ENCODE measurements at places on chromosomes 16 and 17.

DNA sequence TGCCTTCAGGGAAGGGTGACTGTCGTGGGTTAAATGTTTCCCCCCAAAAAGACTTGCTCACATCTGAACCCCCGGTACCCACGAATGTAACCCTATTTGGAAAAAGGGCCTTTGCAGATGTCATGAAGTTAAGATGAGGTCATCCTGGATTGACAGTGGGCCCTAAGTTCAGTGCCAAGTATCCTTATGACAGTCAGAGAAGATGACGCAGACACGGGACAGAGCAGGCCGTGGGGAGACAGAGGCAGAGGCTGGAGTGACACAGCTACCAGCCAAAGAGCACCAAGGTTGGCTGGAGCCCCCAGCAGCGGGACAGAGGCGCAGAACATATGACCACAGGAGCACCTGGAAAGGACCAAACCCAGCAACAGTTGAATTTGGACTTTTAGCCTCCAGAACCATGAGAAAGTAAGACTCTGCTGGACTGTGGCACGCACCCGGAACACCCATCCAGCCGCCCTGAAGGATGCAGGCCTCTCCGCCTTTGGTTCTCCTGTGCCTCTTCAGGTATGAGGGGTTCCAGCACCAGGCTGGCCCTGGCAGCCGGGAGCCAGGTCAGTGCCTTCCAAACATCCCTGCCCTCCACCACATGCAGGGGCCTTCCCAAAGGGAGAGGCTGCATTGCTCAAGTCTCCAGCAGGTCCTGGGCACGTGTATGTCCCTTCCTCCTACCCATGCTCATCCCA, 104.0 kb downstream of the FOXL1 start:
- DNase-seq: no peak

DNA sequence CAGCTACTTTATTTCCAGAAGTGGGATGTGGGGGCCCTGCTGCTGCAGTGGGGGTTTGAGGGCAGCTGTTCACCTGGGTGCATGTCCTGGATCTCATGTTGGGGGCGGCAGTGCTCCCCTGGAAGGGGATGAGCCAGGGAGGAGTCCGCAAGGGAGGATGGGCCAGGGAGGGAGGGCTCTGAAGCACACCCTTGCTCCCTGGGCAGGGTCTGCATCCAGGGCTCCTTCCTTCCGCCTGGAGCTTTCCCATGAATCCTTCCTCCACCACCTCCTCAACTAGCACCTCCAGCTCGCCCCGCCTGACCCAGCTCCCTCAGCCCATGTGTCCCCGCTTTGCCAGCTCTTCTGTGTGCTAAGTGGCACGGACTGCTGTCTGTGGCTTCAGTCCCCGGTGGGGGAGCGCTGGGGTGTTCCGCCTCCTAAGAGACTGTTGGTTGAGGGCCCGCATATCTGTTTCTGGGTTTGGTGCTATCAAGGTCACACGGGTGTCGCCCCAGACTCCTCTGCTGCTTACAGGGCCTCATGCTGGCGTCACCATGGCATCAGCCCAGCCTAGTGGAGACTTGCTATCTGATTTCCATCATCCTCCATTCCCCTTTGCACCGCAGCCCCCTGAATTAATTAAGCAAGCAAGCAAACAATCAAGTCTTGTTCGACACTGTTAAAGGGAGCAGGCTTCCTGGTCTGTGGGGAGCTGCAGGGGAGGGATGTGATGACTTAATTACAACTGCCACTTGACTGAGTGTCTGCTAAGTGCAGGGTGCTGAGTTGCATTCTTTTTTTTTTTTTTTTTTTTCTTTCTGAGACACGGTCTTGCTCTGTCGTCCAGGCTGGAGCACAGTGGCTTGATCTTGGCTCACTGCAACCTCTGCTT, 71.8 kb downstream of the PRKCA start:
- DNase-seq: peak; percentile 19

DNA sequence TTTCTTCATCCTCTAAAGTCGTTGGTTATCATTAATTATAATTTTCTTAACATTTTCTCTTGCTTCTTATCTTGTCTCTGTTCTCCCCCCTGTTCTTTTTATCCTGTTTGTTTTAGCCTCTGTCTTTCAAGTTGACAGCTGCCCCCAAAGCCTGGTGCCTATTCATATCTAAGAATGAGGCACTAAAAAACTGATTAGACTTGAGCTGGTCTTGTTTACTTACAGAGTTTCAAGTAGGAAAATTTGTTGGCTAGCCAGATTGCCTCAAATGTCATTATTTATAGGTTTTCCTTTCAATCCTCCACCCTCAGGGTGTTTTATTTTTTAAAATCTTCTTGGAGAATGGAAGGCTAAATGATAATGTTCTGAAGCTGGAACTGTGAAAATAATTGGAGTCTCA, 236.0 kb downstream of the UTP18 start:
- DNase-seq: no peak

DNA sequence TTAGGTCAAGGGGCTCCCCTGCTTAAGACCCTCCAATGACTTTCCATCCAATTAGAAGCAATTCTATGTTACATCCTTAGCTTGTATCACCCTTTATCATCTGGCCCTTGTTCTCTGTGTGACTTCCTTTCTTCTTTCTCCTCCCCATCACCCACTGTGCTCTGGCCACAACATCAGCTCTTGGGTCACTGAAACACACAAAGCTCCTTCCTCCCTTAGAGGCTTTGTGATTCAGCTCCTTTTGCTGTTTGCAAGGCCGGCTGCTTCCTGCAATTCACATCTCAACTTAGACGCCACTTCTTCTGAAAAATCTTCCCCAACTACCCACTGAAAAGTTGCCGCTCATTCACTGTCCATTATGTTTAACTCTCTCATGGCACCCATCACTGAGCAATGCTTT, 130.9 kb upstream of the CACNG3 start:
- no peak for DNase-seq

- no peak for DNase-seq
Measured at GRCh38 chr16:82649766-82650165, 23.0 kb downstream of the CDH13 start.

DNA sequence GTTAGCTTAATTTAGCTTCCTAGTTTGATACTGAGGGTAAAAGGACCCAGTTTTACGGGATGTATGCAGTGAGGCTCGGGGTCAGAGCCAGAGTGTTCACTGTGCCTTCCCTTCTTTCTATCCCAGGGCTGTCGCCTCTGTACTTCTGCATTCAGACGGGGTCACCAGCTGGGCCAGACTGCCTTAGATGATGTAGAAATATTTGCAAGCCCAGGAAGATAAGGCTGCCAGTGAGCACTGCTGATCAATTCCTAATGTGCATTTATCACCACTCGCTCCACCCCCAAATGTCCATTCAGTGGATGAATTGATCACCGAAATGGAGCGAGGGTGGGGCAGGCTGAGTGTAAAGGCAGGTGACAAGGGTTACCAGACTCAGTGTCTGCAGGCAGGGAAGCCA, 9.1 kb downstream of the SHISA6 start:
- no peak for DNase-seq

GRCh38 chr17:75228847-75229246, 23.4 kb downstream of the NUP85 start:
- DNase-seq: no peak

- DNase-seq: no peak
Measured at GRCh38 chr17:82602986-82603710, 45.1 kb downstream of the WDR45B start.

GRCh38 chr17:50079334-50080095, 15.6 kb upstream of the PDK2 start:
- DNase-seq: peak; percentile 10

DNA sequence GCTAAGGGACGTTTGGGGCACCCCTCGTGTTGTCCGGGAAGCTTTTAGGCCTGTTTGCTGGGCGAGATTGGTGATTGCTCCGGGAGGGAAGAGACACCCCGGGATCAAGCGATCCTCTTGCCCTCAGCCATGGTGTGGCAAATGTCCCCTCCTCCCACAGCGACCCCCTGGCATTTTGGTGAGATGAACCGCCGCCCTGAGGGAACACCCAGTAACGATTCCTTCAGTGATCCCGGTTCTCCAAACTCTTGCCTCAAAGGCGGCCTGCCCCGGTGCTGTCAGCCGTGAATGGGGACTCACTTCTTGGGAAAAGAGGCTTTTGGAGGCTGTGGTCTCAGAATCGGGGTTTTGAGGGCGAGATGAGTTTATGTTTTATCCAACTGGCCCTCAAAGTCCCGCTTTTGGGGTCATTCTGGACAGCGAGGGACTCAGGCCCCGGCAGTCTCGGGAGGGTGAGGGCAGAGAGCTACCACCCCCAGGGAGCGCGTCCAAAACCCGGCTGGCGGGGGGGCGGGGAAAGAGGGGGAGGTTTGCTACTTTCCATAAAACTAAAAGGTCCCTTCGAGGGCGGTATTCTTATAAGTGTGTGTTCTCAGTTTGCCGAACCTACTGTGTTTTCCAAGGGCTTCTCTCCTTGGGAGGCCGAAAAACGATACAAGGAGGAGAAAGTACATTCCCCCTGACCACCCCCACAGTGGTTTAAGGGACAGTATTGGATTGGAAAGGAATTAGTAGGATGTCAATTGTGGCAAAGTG, 232.7 kb downstream of the MRTFB start:
- no peak for DNase-seq

DNA sequence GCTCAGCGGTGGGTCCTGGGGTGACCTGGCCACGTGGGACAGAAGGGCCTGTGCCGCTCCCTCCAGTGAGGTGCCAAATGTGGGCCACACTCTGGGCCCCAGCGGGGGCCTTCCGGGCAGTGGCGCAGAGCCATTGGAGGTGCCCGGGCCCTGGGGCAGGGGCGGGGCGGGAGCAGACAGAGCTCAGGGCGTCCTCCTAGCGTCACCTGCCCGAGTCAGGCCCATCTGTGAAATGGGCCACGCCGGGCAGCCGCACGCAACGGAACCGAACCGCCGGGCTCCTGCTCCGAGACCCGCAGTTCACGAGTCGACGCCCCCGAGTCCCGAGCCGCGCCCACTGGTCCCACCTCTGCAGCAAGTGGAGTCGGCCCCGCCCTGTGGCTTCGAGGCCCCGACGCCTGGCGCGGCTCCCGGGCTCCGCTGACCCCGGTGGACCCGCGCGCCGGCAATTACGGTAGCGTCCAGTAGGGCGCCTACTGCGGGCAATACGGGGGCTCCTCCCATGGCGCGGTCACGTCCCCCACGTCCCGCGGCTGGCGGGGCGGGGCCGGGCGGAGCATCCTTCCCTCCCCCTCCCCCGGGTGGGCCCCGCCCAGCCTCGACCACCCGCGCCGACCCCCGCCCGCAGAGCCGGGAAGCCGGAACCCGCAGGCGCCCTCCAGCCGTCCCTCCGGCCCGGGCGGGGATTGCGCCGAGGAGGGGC, 1.9 kb downstream of the SLC16A3 start:
- DNase-seq: peak; percentile 42

DNA sequence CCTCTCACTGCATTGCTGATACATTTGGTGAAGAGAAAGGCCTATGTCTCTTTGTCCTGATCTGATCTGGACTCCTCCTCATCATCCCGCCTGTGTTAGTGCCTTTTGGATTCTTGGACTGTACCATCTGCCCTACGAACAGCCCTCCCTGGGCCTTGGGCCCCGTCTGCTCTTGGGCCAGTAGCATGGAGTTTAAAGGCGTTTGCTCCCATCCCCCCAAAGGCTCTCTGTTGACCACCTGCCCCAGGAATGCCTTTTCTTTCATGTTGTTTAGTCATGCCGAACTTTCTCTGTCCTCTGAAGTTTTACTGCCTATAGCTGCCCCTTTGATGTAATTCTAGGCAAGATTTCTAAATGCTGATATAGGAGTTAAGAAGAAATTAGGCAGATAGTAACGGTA, 30.9 kb upstream of the MEAK7 start:
- no peak for DNase-seq

- DNase-seq: no peak
Measured at GRCh38 chr16:19780321-19780720, 62.2 kb downstream of the IQCK start.

GRCh38 chr17:45130681-45131615, 1.4 kb downstream of the PLCD3 start:
- DNase-seq: no peak

DNA sequence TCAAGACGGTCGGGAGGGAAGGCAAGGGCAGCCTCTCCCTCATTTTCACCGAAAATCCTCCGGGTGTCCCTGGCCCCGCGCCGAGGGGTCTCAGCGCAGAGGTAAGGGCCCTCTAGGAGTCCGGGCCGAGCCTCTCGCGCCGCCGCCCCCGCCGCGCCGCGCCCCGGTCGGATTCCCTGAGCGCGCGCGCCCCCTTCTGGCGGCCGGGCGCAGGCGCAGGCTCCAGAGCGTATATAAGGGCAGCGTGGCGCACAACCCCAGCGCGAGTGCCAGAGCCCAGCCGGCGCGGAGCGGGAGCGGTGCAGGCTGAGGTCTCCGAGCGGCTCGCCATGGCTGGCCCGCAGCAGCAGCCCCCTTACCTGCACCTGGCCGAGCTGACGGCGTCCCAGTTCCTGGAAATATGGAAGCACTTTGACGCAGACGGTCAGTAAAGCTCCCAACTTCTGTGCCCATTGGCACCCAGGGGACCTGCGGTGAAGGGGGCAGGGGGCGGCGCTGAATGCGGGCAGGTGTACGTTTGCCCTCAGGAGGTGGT, at the start of gene CALB2:
Gene CALB2 (plus strand): TSS at position 260 of the 535 bp plus-strand sequence. CDS start 70 bp downstream, at position 330.
- DNase-seq: peak; percentile 36

GRCh38 chr17:61196302-61196704, 203.3 kb upstream of the TBX2 start:
- DNase-seq: no peak

Measured in stimulated activated CD4-positive, alpha-beta T cell treated with anti-CD3 and anti-CD28 coated beads, Interleukin-4, amount 100 ng/mL, for 4 hours (primary cell).